Activated CD4-positive, alpha-beta T cell treated with anti-CD3 and anti-CD28 coated beads, Interleukin-2, amount 50 U/mL, for 48 hours (primary cell): ENCODE measurements at places on chromosomes 5 and 9.

GRCh38 chr9:99037769-99038483 is 67.0 kb upstream of the TGFBR1 start:
- no peak for DNase-seq

GRCh38 chr5:17228821-17229291 is 11.4 kb downstream of the BASP1 start:
- no peak for DNase-seq

- peak; percentile 2 for DNase-seq
Observed at GRCh38 chr5:141742866-141743851, 61.1 kb upstream of the ARAP3 start.

DNA sequence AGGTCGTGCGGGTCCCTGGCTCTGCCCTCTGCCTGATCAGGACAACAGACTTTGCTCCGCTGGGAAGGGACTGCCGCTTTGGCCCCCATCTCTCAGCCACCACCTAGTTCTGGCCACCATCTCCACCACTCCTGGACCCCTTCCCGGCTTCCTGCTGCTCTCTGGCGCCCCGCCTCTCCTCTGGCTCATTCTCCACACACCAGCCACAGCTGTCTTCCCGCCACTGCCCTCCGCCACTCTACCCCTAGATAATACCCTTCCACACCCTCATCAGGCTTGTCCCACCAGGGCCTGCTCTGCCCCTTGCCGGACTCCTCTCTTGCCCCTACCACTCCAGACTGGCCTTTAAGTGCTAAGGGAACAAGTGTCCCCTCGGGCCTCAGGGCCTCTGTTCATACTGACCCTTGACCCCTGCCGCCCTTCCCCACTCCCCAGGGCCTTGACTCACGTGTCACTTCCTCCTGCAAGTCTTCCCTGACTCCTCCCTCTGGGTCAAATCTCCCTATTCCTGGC is 3.0 kb upstream of the CDX1 start:
- DNase-seq, result no peak

GRCh38 chr9:135303865-135304499 is 175.6 kb upstream of the PPP1R26 start:
- no peak for DNase-seq

DNA sequence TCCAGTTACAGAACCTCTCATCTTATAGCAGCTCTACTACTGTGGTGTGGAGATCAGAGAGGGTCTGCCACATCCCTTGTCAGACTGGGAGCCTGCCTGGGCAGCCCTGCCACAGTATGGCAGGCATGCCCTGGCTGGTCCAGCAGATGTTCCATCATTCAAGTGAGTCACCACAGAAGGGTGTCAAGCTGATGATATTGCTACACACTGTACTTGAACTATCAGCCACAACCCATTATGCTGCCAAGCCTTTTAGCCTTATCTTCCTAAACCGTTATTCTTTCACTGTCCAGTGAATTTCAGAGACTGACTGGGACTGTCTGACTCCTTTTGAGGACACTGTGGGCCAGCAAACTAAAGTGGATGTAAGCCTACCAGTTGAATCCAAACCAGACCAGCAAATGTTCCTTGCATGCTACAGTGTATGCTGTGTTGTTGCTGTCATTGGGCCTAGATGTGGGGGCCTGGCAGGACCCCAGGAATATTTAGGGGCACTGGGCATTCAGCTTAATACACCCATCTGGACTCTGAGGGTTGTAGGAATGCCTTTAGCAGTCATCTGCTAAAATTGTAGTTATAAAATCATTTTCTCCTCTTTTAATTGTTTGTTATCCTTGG is 202.6 kb downstream of the NR3C1 start:
- no peak for DNase-seq

- no peak for DNase-seq
Observed at GRCh38 chr5:36855141-36855495, 21.5 kb upstream of the NIPBL start.

DNA sequence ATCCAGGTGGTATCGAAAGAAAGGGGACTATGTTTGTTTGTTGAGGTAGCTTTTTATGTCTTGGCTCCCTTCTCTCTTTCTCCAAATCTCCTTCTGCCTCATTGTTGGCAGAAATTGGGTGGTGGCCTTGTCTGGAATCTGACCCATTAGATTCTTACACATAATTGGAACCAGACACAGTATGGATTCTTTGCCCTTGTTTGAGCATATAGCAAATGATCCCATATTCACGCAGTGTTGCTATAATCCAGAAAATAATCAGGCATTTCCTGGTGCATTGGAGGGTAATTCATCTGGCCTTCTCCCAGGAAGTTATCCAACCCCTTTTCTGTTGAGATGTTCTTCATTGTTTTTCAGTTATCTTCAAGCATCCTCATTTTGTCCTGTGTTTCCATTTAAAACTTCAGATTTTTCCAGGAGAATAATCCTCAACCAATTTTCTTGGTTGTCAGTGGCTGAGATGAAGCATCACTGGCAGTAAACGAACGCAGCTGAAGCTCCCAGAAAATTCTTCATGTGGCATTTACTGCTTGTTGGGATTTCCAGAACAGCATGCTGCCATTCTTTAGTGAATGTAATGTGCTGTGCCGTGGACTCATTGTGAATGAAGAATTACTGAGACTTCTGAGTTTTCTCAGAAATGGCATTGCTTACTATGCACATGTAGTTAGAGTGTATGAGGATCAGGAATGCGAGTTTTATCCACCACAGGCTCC is 70.5 kb upstream of the NTRK2 start:
- no peak for DNase-seq
